ENCODE measurements at places on chromosomes 12 and 14.
A peak's percentile ranks its signal among the peaks of the same experiment; 100 is the strongest.

DNA sequence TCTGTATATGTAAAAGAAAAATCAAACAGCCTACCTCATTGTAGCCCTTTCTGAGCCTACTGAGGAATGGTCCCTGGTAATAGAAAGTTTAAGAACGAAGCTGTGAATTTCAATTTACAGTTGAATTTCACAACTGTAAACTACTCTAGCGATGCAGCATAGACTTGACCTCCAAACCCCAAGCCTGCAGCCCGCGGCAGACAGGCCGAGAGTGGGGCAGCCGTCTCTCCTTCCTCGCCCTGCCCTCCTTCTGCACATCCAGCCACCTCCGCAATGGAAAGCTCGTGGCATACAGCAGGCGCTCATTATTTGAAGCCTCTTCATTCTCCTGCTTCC is 15.3 kb downstream of the RNASE2 start:
- no peak for DNase-seq

GRCh38 chr14:21015312-21015711 is 9.5 kb downstream of the NDRG2 start:
- no peak for DNase-seq

- no peak for DNase-seq
Measured at GRCh38 chr14:21205678-21206581, 50.1 kb upstream of the OR5AU1 start.

DNA sequence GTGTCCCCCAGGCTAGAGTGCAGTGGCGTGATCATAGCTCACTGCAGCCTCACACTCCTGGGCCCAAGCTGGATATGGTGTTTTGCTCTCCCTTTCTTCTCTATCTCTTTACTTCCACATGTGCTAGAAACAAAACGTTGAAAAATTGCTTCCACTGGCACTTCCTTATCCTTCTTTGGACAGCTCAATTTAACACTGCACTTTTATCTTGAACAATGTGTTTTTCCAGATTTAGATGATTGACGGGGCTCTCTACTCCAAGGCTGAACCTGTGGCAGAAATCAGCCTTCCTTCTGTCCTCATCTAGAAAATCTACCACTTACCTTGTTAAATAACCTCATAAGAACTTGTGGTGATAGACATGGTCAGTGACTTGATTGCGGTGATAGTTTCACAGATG is 165.1 kb downstream of the DAD1 start:
- DNase-seq: no peak

DNA sequence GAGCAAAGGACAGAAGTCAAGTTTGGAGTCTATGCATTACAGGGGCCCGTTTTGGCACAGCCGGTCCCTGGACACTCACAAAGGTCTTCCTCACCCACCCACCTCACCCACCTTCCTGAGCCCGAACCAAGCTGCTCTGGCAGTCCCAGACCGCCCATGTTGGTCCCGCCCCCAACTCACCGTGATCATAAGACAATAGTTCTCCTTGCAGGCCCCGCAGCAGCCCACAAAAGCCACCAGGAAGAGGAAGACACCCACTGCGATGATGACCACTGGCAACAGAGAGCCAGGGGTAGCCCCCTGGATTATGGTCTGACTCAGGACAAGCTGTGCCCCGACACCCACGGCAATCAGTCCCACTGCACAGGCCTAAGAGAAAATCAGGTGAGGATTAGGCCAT is 1.8 kb downstream of the CD63 start:
- DNase-seq: no peak

DNA sequence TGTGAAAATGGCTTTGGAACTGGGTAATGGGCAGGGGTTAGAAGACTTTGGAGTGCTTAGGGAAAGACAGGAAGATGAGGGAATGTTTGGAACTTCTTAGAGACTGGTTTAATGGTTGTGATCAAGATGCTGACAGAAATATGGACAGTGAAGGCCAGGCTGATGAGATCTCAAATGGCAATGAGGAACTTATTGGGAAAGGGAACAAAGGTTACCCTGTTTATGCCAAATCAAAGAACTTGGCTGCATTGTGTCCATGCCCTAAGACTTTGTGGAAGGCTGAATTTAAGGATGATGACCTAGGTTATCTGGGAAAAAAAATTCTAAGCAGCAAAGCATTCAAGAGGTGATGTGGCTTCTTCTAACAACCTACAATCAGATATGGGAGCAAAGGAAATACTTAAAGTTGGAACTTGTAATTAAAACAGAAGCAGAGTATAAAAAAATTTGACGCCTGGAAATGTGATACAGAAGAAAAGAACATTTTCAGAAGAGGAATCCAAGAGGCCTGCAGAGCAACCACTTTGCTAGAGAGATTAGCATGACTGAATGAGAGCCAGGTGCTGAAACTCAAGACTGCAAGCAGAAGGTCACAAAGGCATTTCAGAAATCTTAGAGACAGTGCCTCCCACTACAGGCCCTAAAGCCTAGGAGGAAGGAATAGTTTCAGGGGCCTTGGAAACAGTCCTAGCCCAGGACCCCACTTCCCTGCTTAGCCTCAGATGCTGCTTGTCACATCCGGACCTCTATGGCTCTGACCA is 65.6 kb upstream of the FLRT2 start:
- no peak for DNase-seq

- no peak for DNase-seq
Measured at GRCh38 chr14:100623961-100624360, 36.7 kb upstream of the BEGAIN start.

- no peak for DNase-seq
Measured at GRCh38 chr12:85951823-85952222, 77.7 kb downstream of the NTS start.

DNA sequence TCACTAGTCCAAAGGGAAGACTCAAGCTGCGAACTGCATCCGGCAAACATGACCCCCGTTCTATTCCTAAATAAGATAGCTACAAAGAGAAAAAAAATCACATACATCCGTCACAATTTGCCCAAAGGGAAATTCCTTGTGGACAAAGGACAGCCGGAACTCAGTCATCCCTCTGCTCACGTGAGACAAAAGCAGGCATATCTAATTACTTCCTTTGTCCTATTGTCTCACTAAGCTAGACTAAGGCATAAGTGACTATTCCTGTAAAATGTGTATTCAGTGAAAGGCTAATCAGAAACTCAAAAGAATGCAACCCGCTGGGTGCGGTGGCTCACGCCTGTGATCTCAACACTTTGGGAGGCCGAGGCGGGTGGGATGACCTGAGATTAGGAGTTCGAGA is 27.2 kb upstream of the NINJ2 start:
- no peak for DNase-seq

DNA sequence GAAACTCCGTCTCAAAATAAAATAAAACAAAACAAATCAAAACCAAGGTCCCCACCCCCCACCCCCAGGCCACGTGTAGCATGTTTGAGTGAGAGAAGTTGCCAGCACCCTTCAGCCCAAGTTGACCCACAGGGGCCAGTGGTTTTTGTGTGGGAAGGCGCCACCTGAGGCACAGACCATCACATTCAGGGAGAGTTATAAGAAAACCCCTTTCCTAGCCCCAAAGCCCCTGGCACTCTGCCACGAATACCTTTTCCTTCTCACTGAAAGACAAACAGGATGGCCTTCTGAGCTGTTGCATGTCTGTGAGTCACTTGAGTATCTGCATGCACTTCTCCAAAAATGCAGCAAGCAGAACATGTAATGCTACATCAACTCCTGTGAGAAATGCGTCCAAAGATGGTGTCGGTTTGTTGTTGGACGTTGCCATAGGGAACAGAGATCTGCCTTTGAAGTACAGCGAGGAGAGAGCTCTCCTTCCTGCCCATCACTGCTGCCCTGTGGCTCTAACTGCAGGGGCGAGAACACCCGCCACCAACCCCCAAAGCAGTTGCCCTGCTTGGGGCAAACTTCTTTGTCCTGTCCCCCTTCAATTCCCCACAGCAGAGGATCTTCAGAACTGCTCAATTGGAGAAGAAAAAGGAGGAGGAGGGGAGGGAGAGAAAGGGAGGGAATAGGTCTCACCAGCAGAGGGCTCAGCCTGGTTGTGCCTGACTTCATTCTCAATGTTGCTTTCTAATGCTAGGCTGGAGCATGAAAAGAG is 2.7 kb upstream of the TRAF3 start:
- peak; percentile 79 for DNase-seq

DNA sequence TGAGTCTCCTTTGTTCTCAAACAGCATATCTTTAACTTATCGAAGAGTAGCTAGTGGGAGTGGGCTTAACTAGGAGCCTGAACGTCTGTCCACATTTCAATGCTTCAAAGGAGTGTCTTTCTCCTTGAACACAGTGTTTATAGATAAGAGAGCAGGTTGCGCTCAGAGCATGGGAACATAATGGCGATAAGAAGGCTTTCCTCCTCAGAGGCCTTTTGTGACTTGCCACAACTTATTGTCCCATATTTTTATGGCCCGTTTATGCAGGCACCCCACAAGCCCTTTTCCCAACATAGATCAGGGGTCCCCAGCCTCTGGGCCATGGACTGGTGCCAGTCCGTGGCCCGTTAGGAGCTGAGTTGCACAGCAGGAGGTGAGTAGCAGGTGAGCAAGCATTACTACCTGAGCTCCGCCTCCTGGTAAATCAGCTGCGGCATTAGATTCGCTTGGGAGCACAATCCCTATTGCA is 2.6 kb upstream of the DDX47 start:
- no peak for DNase-seq

DNA sequence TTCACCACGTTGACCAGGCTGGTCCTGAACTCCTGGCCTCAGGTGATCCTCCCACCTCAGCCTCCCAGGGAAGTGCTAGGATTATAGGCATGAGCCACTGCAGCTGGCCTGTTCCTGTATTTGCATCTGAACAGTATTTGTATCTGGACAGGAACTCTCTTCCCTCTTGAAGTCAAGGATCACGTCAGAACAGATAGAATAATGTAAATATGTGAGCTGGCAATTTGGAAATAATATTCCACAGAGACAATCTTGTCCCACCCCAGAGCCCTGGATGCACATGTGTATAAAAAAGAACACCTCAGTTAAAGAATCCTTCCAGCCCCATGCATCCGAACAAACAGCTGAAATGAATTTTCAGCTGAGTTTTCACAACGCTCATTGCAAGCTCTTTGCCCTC is 118.3 kb downstream of the VEZT start:
- DNase-seq: no peak

- no peak for DNase-seq
Measured at GRCh38 chr14:28831126-28831525, 64.5 kb downstream of the FOXG1 start.

- DNase-seq: no peak
Measured at GRCh38 chr14:88364710-88365413, 20.6 kb upstream of the SPATA7 start.

- DNase-seq: peak; percentile 80
Measured at GRCh38 chr14:73825551-73826188, 26.0 kb upstream of the PTGR2 start.

DNA sequence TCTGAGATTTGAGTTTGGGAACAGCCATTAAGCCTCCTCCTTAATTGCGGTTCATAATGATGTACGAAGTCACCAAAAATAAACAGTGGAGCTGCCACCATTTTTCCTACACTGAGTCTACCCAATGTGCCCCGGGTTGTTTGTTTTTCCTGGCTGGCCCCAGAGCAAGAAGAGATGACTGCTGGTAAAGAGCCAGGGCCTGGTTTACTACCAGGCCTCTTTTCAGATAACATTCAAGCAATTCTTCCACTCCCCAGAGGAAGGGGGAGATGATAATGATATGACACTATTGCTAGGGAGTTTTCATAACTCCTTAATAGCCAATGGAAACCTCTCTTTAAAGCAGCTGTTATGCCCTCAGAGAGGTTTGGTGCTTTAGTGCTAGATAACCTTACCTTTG is 42.3 kb downstream of the BRAP start:
- no peak for DNase-seq

DNA sequence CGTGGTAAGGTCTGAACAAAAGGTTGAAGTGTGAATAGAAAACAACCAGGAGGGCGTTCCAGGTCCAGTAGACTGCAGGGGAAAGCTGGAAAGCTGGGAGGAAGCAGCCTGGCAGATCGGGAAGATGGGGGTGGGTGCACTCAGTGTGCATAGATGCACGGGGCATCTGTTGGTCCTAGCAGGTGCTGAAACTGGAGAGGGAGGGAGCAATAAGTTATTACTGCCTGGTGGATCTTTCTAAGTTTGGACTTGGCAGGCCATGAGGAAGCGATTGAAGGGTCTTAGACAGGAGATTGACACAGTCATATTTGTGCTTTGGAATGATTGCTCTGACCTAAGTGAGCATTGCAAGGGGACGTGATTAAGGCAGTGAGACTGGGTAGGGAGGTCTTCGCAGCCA is 194.4 kb downstream of the EFCAB11 start:
- no peak for DNase-seq
